Activated CD4-positive, alpha-beta T cell treated with anti-CD3 and anti-CD28 coated beads for 36 hours (primary cell): ENCODE measurements at places on chromosomes 3 and 15. TPM values are rescaled to one million over a fixed set of nuclear protein-coding genes. Genes with fewer than 3 reads are reported as not detected.
A peak's percentile ranks its signal among the peaks of the same experiment; 100 is the strongest.

DNA sequence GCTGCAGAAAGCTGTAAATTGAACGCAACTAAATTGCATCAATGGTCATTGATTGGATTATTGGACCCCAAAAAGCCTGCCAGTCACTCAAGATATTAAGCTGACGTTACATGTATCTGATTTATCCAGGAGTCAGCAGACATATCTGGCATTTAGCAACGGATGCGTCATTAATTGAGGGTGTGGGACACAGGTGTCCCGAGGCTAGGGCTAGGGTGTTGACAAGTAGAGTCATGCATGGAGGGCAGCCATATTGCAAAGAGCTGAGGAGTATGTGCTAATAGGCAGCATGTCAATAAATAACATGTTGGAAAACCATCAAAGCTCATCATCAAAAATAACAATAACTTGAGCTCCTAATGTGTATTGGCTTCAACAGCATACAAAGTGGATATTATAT, 234.5 kb upstream of the GOLGA6L4 start:
- DNase-seq = no peak
- no peaks in the 10 kb centered on the region for H3K4me1 ChIP-seq
- H3K27me3 ChIP-seq = peaks cover 4% of the 10 kb centered on the region
- no peak overlapping the region for H3K4me3 ChIP-seq

DNA sequence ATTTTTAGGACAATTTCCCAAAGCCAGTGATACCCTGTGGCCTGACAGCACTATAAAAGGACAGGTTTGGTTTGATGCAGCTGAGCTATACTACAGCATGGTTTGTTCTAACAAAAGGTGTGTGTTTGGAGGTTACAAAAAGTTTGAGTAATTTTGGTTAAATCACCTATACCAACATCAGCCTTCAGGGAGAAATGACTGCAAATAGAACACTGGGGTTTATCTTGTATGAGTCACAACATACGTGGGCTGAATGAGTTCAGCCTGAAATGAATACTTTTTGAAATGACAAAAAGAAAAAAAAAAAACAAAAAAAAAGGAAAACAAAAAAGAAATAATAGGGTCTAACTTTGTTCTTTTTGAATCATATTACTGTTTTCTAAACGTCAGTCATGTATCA, 345.7 kb downstream of the CNTN3 start:
- DNase-seq = no peak
- H3K27me3 ChIP-seq = no peaks in the 10 kb centered on the region

GRCh38 chr3:16309558-16309957, 44.5 kb downstream of the OXNAD1 start:
- peak overlapping the region; percentile 25 for H3K4me3 ChIP-seq
- H3K36me3 ChIP-seq = peaks cover 73% of the 10 kb centered on the region
- peak overlapping the region; percentile 87 for H3K27ac ChIP-seq
- H3K4me1 ChIP-seq = peaks cover 93% of the 10 kb centered on the region
- peak; percentile 69 for DNase-seq
- H3K27me3 ChIP-seq = no peaks in the 10 kb centered on the region

DNA sequence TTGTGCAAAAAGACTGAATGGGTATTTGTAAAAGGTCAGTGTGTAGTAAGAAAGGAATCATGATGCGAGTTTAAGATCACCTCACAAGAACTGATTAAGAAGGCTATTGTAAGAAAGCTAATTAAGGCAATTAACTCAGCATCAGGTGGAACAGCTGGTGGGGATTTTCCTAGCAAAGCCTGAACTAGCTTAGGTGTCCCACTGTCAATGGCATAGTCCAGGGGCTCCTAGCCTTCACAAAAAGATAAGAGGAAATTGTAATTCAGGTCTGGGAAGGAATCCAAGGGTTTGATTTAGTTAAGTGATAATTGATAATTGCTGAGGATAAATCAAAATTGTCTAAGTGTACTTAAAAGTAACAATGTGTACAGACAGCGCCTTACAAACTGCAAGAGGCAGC, 901.6 kb downstream of the TUSC7 start:
- H3K4me1 ChIP-seq = no peaks in the 10 kb centered on the region
- H3K4me3 ChIP-seq = no peak overlapping the region
- no peaks in the 10 kb centered on the region for H3K27me3 ChIP-seq
- H3K27ac ChIP-seq = no peak overlapping the region
- no peaks in the 10 kb centered on the region for H3K36me3 ChIP-seq
- no peak for DNase-seq

DNA sequence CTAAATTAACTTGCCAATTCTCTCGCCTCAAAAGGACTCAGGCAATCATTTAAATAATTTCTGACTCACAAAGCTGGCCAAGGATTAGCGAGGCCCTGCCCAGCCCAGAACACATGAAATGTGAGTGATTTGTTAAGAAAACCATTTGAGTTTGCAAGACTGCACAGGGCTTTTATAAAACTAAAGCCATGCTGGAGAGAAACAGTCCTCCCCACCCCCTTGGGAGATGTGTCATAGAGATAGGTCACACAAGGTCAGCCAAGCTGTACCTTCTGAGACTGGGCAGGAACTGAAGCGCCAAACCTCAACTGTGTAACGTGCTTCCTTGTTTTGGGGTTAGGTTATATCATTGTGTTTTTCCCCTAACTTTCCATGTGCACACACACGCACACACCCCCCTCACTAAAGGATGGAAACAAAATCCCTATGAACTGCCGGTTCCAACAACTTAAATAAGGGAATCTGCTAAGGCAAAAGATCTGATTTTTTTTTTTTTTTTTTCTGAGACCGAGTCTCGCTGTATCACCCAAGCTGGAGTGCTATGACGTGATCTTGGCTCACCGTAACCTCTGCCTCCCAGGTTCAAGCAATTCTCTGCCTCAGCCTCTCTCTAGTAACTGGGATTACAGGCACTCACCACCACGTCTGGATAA, 8.1 kb downstream of the SPATA12 start:
- peak; percentile 11 for DNase-seq
- H3K27ac ChIP-seq = no peak overlapping the region
- H3K36me3 ChIP-seq = no peaks in the 10 kb centered on the region
- peaks cover 9% of the 10 kb centered on the region for H3K27me3 ChIP-seq

GRCh38 chr3:114484919-114485318, 191.1 kb downstream of the TIGIT start:
- DNase-seq = no peak
- peaks cover 16% of the 10 kb centered on the region for H3K4me1 ChIP-seq
- no peaks in the 10 kb centered on the region for H3K36me3 ChIP-seq
- H3K27me3 ChIP-seq = no peaks in the 10 kb centered on the region
- no peak overlapping the region for H3K4me3 ChIP-seq

- no peak overlapping the region for H3K27ac ChIP-seq
- peak; percentile 72 for DNase-seq
- H3K36me3 ChIP-seq = no peaks in the 10 kb centered on the region
These were observed 12.7 kb upstream of the TSPAN3 start for GRCh38 chr15:77083381-77084160.

DNA sequence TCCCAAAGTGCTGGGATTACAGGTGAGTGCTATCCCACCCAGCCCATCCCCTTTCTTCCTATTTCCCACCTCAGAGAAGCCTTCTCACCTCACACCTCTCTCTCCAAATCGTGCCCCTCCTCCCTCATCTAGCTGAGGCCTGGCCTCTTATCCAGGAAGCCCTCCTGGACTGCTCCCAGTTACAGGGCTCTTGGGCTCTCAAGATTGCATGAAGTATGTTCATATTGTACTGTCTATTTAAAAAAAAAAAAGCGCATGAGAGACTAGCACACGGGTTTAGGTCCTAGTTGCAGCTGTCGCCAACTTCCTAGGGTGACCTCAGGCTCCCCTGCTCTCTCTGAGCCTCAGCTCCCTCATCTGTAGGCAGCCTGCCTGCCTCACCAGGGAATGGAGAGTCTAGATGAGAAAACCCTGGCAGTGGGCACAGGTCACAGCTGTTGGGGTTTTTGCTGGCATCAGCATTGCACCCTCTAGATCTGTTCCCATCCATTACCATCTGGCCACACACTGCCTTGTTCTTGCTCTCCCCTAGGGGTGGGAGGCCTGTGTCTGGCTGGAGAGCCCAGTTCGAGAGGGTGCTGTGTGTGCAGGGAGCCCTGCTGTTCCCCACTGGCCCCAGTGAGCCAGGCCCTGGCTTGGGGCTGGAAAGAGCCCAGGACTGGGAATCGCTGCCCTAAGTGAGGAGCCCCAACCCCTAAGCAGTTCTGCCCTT, 24.2 kb upstream of the C15orf39 start:
- no peak overlapping the region for H3K27ac ChIP-seq
- no peaks in the 10 kb centered on the region for H3K36me3 ChIP-seq
- no peak overlapping the region for H3K4me3 ChIP-seq
- peaks cover 37% of the 10 kb centered on the region for H3K27me3 ChIP-seq
- H3K4me1 ChIP-seq = peaks cover 6% of the 10 kb centered on the region
- DNase-seq = no peak

DNA sequence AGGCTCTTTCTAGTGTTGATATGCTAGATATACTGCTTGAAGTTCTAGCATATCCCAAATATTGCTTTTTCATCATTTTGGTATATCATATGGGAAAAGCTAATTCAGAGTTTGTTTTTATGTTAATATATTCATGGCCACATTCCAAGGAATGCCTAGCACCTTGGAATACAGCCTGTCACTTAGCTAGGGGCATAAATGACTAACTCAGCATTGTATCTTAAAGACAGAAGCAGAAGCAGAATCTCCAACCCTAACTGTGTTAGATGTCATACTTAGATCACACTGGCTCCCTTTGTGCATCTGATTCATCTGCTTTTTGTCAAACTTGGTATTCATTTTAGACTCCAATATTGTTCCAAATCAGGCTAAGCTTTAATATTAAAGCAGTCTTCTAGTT, 130.8 kb upstream of the TSPAN3 start:
- H3K36me3 ChIP-seq = peaks cover 14% of the 10 kb centered on the region
- no peaks in the 10 kb centered on the region for H3K4me1 ChIP-seq
- H3K27me3 ChIP-seq = no peaks in the 10 kb centered on the region
- no peak overlapping the region for H3K27ac ChIP-seq

DNA sequence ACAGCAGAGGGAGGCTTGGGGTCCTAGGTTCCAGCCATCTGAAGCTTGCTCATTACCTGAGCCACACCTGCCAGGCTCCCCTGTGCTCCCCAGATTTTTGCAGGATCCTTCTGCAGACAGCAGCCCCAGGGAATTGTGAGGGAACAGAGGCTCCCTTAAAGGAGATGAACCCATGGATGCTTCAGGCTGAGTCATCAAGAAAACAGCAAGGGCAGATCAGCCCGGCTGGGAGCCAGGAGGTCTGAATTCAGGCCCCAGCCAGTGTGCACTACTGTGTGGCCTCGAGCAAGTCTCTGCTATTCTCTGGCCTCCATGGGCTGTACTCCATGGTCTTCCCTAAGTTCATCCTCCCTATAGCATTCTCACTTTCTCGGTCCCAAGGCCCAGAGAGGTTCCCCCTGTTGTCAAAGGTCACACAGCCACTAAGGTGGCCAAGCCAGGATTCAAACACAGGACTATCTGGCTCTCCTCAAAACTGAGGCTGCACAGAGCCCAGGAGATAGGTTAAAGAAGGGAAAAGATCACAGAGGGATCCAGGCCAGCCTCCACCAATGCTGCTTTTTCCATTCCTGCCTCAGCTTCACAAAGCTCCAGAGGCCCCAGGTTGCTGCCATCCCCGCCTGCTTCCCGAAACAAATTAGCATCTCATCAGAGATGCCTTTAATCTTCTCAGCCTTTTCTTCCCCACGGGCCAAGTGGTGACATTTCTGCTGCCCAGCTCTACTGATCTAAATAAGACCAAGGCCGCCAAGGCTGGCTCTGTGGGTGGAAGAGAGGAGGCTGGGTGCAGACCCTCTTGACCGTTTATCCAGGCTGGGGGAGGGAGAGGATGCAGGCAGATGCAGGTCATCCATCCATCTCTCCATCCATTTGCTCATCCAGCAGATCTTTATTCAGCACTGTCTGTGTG, 21.2 kb upstream of the GRIP2 start:
- H3K36me3 ChIP-seq = no peaks in the 10 kb centered on the region
- no peak overlapping the region for H3K4me3 ChIP-seq
- H3K27me3 ChIP-seq = peaks cover 1% of the 10 kb centered on the region
- H3K4me1 ChIP-seq = no peaks in the 10 kb centered on the region
- no peak for DNase-seq

GRCh38 chr3:113496924-113497323, 18.0 kb downstream of the SPICE1 start:
- no peak for DNase-seq
- peaks cover 17% of the 10 kb centered on the region for H3K36me3 ChIP-seq
- H3K4me1 ChIP-seq = peaks cover 5% of the 10 kb centered on the region
- H3K27ac ChIP-seq = no peak overlapping the region
- H3K27me3 ChIP-seq = no peaks in the 10 kb centered on the region

- H3K36me3 ChIP-seq = no peaks in the 10 kb centered on the region
- DNase-seq = no peak
- H3K4me3 ChIP-seq = no peak overlapping the region
- H3K27ac ChIP-seq = no peak overlapping the region
- H3K27me3 ChIP-seq = peaks cover 9% of the 10 kb centered on the region
These were observed 477.1 kb upstream of the NR2F2 start for GRCh38 chr15:95853350-95853749.

DNA sequence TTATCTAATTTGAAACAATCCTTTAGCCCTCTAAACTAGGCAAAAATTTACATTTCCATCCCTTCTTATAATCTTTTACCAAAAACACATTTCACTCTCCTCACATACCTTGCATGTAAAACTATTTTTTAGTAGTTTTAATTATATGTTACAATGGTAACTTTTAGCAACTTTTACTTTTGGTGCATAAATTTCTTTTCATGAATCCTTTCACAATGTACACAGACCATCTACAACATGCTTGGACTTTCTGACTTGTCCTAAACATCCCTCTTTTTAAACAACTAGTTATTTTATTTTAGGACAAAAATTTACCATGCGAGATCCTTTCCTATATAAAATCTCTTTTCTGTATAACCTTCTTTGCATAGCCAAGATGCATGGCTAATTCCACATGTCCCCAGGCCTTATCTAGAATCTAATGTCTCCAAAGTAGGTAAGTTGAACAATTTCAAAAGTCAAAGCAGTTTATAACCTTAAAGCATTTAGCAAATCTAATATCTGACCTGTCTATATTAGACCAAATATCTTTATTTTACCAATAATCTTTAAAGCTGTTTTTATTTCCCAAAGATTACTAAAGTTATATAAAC, 14.4 kb upstream of the ALDH1L1 start:
- no peak overlapping the region for H3K27ac ChIP-seq
- H3K4me1 ChIP-seq = no peaks in the 10 kb centered on the region
- H3K27me3 ChIP-seq = peaks cover 11% of the 10 kb centered on the region
- no peak overlapping the region for H3K4me3 ChIP-seq
- no peak for DNase-seq

GRCh38 chr3:26652164-26652563, 29.6 kb downstream of the LRRC3B start:
- no peak for DNase-seq
- no peaks in the 10 kb centered on the region for H3K4me1 ChIP-seq
- H3K4me3 ChIP-seq = no peak overlapping the region
- H3K27ac ChIP-seq = no peak overlapping the region

The CCR9 gene
- not detected for total RNA-seq

The PPM1L gene
- 1.8 TPM for total RNA-seq

The SLC28A2 gene
- not detected for total RNA-seq

The SLC6A20 gene
- total RNA-seq = not detected

The RGMA gene
- 0.11 TPM for total RNA-seq

The PEX11A gene
- 4.7 TPM for total RNA-seq

The GABRA5 gene
- not detected for total RNA-seq
